ENCODE measurements at places on chromosomes 5 and 9. TPM values are rescaled to one million over a fixed set of nuclear protein-coding genes. Genes with fewer than 3 reads are reported as not detected.

Gene ASPN
- not detected for total RNA-seq

Gene FREM1
- total RNA-seq, result 0.37 TPM

Gene ACTBL2
- total RNA-seq, result not detected

Gene IFNA2
- total RNA-seq, result not detected

Gene FOXD4L6
- total RNA-seq, result not detected

Gene ADGRD2
- not detected for total RNA-seq

Gene TAF11L10
- total RNA-seq, result not detected

Gene SV2C
- 0.43 TPM for total RNA-seq

Gene TGFBR1
- total RNA-seq, result 16.2 TPM

Gene ADAMTS13
- 1.4 TPM for total RNA-seq

Gene IL5
- total RNA-seq, result not detected

Gene CDKN2B-AS1
- total RNA-seq, result not detected

Gene IL3
- total RNA-seq, result not detected

Gene CDKN2B
- total RNA-seq, result 2.6 TPM

Gene CACFD1
- 26.1 TPM for total RNA-seq

Gene CAMK4
- total RNA-seq, result not detected

Gene FGFR4
- 13.7 TPM for total RNA-seq

Gene DNAJB5
- total RNA-seq, result 24.2 TPM

Gene RC3H2
- 48.5 TPM for total RNA-seq

Gene TYRP1
- total RNA-seq, result not detected

Gene FRRS1L
- total RNA-seq, result not detected

Gene NOXA1
- not detected for total RNA-seq

Gene KCNV2
- not detected for total RNA-seq

Gene SELENOP
- total RNA-seq, result not detected

Gene KIF4B
- 0.06 TPM for total RNA-seq

Gene ANKRD31
- total RNA-seq, result 2.8 TPM

Gene HAVCR2
- total RNA-seq, result not detected

Gene NDUFS4
- 127 TPM for total RNA-seq

Gene LEAP2
- not detected for total RNA-seq

Gene SHOC1
- not detected for total RNA-seq

Gene FRMD3
- total RNA-seq, result not detected

Gene CLK4
- total RNA-seq, result 9.8 TPM

Gene GRIA1
- not detected for total RNA-seq

Gene FOXI1
- not detected for total RNA-seq

Gene ELOVL7
- 37.3 TPM for total RNA-seq

Gene GTF3C5
- 96.1 TPM for total RNA-seq

Gene TGFBI
- not detected for total RNA-seq

Gene PCA3
- not detected for total RNA-seq

Gene SPAG8
- total RNA-seq, result 2.4 TPM

Gene CBY3
- not detected for total RNA-seq

Gene STOM
- total RNA-seq, result 41.0 TPM

Gene SPATA31D4
- not detected for total RNA-seq

Gene ACOT12
- total RNA-seq, result not detected

Gene FOXD4
- total RNA-seq, result not detected

Gene RNF183
- total RNA-seq, result not detected

Gene NR2F1-AS1
- total RNA-seq, result 20.8 TPM

Gene SPATA31C1
- not detected for total RNA-seq

Gene IGIP
- total RNA-seq, result 0.24 TPM

Gene INSL4
- not detected for total RNA-seq

Gene KIF20A
- total RNA-seq, result 51.0 TPM

Gene PAEP
- not detected for total RNA-seq

Gene LVRN
- not detected for total RNA-seq

Gene SVEP1
- not detected for total RNA-seq

Gene TMEM161B
- total RNA-seq, result 3.1 TPM
